ENCODE measurements at places on chromosomes 2 and 18.

- DNase-seq: no peak
These were observed 189.1 kb upstream of the COL3A1 start for GRCh38 chr2:188785061-188785460.

- DNase-seq: no peak
These were observed 1109.3 kb downstream of the TSN start for GRCh38 chr2:122864728-122865127.

DNA sequence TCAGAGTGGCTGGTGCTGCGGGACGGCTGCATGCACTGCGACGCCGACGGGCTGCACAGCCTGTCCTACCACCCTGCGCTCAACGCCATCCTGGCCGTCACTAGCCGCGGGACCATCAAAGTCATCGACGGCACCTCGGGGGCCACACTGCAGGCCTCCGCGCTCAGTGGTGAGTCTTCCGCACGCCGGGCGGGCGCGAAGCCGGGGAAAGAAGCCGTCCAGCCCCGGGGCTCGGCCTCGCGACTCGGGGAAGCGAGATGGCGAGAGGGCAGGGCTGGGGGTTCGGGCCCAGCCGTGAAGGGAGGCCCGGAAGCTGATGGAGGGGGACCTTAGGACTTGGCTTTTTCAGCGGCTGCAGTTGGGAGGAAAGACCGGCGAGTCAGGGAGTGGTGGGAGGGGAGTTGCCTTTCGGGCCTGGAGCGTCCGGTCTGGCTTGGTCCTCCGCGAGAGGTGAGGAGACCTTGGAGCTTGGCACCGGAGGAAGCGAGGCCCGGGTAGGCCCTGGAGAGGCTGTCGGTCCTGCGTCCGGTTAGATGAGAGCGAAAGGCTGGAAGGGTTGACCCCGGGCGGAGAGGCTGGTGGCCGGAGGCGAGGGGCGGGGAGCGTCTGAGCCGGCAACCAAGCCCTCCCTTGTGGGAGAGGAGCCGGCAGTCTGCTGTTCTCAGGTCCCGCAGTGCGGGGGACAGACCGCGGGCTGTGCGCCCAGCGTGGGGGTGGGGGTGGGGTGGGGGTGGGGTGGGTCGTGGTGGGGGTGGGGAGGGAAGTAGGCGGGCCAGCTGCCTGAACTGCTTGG, 691 bp downstream of the BIRC6 start:
- peak; percentile 70 for DNase-seq

- no peak for DNase-seq
These were observed 32.5 kb downstream of the GREB1 start for GRCh38 chr2:11566383-11566782.

- peak; percentile 23 for DNase-seq
These were observed 360.4 kb downstream of the SLC4A3 start for GRCh38 chr2:219987830-219988229.

DNA sequence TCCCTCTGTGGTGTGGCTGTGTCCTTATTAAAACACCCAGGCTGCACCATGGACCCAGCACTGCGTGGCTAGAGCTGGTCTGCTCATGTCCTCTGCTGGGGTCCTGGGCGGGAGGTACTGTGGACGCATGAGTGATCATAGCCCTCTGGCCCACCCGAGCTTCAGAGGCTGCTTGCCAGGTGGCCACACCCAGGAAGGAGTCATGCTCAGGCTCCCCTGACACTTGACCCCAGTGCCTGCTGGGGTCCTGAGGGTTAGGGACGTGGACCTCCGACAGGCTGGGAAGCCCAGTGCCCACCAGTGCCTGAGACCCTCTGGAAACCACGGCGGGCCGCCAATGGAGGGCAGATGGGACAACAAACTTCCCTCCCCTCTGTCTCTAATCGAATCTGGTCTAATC, 66.3 kb upstream of the HS6ST1 start:
- DNase-seq: no peak

DNA sequence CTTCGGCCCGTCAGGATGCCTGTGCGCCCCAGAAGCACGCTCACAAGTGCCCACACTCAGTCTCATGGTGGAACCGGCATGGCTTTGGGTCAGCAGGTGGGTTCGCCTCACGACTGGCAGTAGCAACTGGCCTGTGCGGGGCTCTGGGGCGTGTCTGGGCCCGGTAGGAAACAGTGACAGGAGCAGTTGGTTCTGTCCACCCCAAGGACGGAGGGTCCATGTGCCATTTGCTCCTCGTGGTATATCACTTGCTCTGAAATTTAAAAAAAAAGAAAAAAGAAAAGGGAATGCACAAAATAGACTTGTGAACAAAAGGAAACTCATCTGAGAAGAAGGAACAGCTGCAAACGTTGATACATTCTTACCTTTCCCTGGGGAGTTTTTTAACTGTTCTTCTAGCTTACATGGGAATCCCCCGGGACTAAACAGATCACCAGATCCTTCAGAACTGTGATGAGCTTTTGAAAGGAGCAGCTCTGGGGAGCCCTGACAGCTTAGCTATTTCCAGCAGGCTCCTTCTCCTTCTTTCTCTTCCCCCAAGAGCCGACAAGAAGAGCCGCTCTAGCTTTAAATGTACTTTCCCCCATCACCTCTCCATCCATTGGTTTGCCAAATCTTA, 42.8 kb downstream of the TRAPPC12 start:
- no peak for DNase-seq

DNA sequence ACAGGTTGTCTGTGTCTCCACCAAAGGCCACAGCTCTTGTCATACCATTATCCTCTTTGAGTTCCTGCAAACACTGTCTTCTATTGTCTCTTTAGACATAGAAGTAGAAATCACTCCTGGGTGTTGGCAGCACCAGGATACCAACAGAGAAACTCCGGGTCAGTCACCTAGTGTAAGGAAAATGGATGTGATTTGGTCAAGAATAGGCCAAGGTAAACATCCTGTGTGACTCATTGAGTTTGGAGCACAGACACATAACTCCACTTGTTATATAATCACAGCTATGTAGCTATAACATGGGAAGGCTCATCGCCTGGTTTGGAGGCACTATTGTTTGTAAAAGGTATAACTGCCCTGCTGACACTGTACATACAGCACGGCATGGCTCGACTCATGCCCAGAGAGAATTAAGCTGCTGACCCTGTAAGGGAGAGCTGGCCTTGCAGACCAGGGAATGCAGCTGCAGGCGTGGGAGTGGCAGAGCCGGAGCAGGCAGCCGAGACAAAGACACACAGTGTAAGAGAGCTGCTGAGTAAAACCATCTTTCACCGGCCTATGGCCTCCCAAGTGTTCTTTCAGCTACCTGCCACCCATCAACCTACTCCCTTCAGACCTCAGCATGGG, 3.4 kb upstream of the TXNL1 start:
- DNase-seq: no peak

GRCh38 chr18:48904091-48904490, 46.7 kb downstream of the SMAD7 start:
- DNase-seq: no peak

DNA sequence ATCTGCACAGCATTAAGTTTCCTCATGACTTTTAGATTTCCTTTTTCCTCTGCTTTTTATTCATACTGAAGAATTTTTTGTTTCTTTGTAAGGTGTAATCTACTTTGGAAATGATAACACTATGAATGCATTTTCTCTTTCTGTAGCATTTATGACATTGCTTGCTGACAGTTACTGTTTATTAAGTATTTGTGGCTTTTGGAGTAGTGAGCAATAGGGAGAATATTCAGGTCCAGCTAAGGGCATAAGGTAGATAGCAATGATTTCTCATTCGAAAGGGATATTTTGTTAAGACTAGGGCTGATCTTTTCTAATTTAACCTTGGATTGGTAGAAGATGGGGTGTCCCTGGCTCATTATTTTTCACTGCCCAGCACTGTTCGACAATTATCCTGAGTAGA, 80.3 kb downstream of the XRCC5 start:
- no peak for DNase-seq

DNA sequence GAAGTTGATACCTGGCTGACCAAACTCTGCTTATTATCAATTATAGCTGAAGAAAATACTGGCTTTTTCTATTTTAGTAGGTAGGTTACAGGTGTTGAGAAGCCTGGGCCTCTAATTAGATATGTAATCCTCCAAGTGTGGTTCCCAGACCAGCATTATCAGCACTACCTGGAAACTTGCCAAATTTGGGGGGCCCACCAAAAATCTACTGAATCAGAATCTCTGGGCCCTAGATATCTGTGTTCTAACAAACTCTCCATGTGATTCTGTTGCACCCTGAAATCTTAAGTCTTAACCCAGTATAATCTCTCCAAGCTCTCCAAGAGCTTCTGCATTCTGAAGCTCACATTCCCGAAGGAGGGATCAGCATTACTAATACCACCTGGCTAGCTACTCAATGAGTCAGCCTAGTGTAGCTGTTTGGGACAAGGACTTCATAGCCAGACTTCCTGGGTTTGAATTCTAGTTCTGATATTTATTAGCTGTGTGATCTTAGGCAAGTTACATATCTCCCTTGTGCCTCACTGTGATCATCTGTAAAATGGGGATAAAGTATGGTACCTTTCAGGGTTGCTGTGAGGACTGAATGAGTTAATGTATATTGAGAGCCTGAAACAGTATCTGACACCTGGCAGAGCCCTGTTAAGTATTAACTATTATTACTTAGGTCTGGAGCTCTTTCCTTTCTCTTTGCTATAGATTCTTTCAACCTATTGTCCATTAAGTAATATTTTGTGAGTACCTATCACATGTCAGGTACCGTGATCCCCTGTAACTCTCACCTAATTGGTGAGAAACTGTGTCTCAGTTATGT, 94.1 kb upstream of the CD302 start:
- peak; percentile 78 for DNase-seq

Data from mesendoderm (in vitro differentiated cells).